RPMI8226 (cell line): ENCODE measurements at places on chromosomes 4 and X.

DNA sequence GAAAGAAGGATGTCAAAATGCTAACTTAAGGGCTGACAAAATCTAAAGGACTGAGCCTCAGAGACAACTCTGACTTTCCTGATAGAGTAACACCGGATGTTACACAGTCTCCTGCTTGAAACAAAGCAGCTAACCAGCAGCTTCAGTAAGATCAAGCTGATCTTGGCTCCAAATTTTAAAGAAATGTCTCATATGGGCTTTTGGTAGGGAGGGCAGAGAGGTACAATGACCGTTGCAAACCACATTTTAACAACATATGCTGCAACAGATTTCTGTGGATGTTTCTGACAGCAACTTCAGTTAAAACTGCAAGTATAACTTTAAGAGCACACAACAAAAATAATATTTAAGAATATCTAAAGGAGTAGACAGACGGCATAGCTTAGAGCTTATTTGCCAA is 9.1 kb downstream of the RPGR start:
- no peak for DNase-seq

DNA sequence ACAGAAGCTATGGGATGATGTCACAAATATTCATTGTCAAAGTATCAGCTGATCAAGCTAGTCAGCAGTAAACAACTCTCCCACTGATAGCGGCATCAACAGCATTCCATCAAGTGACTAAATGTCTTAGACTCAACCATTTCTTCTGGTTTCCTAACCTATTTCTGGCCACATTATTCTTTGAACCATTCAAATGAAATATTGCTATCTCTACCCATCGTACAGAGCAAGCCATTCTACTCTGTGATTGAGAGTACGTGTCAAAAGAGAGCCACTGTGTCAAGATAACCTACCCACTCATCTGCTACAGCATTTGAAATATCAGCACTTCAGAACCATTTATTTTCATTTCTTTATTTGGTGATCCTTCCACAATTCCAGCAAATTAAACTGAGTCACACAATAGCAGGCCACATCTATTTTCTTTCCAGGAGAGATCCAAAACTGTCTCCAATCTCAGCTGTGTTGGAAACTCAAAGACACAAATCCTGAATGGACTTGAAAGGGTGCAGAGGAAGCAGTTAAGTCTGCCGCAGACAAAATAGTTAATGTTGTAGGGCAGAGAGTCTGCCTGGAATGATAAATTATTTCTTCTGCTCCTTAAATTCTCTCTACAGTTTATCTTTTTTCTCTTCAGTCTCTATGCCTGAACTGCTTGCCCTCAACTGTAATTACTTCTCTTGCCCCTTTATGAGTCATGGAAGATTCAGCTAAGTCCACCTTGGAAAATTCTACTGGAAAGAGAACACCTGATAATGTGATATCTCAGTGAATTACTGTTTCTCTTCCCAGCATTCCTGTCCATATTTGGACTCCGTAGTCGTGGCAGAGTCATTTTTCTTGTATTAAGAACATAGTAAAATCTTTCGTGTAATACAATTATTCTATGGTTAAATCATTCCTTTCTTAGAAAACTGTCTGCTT is 364.8 kb downstream of the PDGFC start:
- DNase-seq, result no peak

DNA sequence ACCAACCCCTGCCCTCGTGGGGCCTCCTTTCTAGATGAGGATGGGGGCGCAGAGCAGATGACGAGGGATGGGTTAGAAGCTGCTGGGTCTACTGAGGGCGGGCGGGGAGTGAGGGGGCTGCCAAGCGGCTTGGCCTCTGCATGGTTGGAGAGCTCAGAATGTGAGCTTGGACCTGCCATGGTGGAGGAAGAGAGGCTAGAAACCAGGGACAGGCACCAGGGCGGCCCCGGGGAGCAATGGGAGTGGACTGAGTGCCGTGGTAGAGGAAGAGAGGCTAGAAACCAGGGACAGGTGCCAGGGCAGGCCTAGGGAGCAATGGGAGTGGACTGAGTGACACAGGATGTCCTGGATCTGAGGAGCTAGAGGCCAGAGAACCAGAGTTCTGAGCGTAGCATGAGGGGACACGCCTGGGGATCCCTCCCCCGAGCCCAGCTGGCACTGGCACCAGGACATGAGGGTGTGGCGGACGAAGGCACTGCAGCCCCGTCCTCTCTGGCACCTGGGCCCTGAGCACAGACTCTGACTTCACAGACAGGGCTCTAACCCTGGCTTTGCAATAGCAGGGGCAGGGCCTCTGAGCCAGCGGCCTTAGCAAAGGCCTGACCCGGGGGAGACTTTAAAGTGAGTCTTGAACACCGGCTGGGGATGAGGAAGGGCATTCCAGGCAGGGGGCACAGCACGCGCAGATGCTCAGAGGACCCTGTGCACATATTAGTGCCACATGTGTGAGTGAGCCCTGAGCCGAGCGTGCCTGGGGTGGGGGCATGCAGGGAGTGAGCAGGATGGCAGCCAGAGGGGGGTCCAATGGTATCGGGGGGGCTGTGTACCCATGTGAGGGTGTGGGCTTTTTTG is 214.0 kb upstream of the PSAPL1 start:
- DNase-seq, result no peak

DNA sequence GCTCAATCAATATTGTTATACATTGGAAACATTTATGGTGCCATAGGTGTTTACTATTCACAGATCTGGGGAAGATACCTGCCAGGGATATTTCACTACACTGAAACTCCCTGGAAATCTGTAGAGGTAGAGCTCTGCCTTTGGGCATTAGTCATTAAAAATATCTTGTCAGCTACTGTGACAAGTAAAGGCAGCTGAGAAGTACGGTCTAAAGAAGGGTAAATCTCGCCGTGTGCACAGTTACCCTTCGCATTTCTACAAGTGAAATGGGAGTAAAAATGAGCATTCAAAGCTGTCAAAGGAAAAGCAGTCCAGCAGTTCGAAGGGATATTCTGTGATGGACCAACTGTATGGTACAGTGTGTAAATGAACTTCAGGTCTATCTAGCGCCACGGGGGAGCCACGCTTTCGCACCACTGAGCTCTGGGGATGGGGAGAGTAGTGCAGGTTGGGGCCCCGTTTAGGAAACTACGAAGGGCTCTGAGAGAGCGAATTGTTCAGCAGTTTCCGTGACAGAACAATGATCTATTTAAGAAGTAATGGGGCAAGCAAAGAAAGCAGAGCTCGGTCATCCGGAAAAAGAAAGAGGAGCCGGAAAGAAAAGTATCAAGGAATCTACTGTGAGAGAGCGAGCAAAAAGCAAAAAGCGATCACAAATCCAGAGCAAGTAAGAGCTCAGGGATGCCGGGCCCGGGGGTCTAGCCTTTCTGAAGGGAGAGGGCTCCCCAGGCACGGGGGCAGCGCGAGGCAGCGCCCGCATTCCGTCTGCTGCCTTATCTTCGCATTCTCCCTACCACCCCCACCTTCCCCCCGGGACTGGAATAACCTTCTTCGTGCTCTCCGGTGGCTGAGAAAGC is 646 bp downstream of the TIGD4 start:
- DNase-seq, result peak; percentile 20

- no peak for DNase-seq
Measured at GRCh38 chr4:116539744-116540143, 545.6 kb downstream of the TRAM1L1 start.

DNA sequence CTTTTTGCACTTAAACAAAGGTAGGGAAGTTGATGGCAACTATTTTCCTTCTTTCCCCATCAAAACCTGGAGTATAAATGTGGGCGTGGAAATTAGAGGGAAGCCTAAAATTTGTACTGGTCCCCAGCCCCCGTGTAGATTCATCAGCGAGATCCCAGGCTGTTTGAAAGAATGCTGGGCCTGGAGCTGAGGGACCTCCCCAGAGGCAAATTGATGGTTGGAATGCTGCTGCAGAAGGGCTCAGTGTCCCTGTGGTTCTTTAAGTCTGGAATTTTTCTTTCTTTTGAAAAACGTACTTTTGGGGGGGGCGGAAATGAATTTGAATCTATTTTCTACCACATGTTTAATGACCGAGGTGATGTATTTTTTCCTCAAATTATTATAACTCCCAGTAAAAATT is 197.2 kb downstream of the CBR4 start:
- no peak for DNase-seq

DNA sequence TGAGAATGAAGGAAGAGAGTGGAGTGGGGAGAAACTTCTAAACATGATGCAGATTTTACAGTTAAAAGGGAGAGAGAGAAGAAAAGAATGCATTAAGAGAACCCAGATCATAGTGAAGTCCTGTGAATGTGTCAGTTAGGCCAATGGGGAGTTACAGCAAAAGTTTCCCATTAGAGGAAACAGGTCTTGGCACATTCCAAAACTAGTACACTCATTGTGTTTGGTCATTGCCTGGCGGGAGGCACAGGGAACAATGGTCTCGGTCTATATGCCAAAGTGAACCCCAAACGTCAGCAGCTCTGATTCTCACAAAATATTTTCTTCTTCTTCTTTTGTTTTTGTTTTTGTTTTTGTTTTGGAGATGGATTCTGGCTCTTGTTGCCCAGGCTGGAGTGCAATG is 284.5 kb upstream of the CTSO start:
- no peak for DNase-seq

GRCh38 chrX:32448320-32448719 is 763.0 kb downstream of the DMD start:
- DNase-seq, result peak; percentile 76

DNA sequence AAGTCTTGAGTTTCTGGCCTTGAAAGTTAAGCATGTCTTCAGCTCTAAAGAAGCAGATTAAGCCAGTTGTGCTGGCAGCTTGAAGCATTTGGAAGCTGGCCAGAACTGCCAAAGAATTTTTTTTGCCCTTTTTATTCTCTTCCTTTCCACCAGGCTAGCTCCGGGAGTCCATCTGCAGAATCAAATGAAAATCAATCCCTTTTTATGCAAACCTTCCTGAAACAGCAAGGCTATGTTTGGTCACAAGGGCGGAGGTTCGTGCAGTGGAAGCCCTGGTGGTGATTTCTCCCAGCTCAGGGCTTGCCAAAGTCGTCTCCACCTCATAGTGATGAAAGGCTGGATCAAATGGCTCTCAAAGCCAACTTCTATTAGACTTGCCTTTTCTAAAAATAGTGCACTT is 21.6 kb upstream of the C4orf54 start:
- DNase-seq, result no peak

GRCh38 chr4:70737006-70737405 is 15.2 kb downstream of the RUFY3 start:
- no peak for DNase-seq

GRCh38 chr4:185341841-185342240 is 53.9 kb downstream of the LRP2BP start:
- no peak for DNase-seq

DNA sequence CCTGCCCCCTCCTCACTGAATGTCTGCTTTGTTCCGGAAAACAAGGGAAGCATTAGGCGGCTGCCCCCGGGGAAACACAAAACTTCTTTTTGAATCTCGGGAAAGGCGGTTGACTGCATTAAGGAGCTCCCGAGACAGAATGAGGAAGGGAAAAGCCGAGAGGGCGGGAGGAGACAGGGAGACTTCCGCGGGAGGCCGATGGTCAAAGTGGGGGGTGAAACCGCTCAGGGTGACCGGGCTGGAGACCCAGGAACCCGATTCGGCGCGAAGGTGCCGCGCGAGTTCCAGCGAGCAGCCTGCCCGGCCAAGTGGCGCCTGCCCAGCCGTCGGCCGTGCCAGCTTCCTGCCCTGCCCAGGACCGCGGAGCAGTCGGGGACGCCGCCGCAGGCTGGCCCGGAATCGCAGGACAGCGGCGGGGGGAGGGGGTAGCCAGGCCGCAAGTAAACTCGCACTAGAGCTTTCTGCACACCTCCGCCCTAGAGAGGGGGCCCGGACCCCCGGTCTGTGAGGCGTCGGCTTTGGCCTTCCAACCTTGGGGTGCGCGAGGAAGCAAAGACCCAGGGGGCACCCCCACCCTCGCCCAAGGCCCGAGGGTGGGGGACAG is 55.1 kb upstream of the BCOR start:
- peak; percentile 55 for DNase-seq

- DNase-seq, result no peak
Measured at GRCh38 chrX:44953734-44954502, 80.9 kb downstream of the KDM6A start.

DNA sequence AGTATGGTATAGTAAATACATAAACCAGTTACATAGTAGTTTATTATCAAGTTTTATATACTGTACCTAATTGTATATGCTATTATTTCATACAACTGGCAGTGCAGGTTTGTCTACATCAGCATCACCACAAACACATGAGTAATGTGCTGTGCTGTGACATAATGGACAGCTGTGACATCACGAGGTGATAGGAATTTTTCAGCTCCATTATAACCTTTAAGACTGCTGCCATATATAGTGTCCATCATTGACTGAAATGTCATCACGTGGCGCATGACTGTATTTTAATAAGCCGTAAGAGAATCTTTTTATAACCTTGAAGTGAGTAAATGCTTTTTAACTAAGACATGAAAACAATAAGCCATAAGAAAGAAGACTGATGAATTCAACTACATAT is 44.8 kb upstream of the ANK2 start:
- DNase-seq, result no peak

GRCh38 chrX:15680401-15680800 is 15.8 kb upstream of the CLTRN start:
- no peak for DNase-seq

- DNase-seq, result no peak
Measured at GRCh38 chr4:5500165-5500564, 208.2 kb downstream of the EVC2 start.

GRCh38 chrX:119121341-119121740 is 6.3 kb downstream of the KIAA1210 start:
- DNase-seq, result no peak

DNA sequence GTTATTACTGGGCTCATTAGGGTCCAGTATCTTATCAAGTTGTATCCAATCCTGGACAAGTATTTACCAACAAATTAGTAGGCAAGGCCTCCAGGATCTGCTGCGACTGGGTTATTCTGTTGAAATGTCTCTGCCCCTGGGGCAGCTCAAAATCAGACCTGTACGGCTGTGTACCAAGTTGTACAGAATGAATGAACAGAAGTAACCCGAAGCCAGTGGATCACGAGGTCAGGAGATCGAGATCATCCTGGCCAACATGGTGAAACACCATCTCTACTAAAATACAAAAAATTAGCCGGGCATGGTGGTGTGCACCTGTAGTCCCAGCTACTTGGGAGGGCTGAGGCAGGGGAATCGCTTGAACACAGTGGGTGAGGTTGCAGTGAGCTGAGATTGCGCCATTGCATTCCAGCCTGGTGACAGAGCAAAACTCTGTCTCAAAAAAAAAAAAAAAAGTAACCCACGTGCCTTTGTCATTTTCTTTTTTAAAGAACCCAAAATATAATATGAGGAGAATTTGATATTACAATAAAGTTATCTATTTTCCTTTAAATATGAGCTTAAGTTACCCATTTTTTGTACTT is 127.3 kb downstream of the CBR4 start:
- no peak for DNase-seq
